ENCODE measurements at places on chromosomes 11 and 22. TPM values are rescaled to one million over a fixed set of nuclear protein-coding genes. Genes with fewer than 3 reads are reported as not detected.

Gene TRIM22
- 5.9 TPM for total RNA-seq

Gene PATE4
- total RNA-seq = not detected

Gene GRIK4
- 0.67 TPM for total RNA-seq

Gene ART1
- total RNA-seq = not detected

Gene C22orf31
- total RNA-seq = not detected

DNA sequence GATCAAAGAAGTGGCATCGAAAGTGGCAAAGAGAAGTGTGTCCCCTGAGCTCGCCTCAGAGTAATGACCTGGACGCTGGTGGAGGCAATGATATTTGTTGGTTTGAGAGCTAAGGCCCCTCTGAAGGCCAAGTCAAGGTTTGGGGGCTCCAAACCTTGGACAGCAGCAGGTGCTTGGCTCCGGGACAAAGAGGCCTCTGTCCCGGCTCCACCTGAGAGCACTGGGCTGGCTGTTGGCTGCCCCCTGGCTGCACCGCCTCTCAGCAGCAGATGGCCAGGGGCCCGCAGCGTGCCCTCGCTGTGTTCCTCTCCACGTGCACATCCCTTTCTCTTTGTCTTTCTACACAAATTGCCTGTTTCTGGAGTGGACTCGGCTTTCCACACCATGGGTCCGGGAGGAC, 301.3 kb downstream of the NTM start:
- DNase-seq = no peak

DNA sequence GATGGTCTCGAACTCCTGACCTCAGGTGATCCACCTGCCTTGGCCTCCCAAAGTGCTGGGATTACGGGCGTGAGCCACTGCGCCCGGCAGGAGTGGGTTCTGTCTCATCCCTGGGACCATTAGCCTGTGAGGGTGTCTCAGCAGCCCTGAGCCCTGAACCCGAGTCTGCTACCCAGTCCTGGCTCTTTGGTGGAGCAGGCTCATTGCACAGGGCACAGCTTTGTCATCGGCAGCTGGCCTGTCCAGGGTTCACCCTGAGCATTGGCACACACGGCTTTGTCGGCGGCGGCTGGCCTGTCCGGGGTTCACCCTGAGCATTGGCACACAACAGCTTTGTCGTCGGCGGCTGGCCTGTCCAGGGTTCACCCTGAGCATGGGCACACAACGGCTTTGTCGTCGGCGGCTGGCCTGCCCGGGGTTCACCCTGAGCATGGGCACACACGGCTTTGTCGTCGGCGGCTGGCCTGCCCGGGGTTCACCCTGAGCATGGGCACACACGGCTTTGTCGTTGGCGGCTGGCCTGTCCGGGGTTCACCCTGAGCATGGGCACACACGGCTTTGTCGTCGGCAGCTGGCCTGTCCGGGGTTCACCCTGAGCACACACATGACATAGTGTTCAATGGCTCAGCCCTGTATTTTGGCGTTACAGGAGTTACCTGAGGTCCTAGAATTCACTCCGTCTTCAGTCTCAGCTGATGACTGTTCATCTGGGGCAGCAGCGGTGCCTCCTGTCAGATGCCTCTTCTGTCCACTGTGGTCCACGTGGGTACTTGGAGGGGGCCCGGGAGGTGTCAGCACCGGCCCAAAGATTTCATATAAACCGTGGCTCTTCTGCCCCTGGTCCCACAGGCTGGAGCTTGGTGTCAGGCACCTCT, 1082.5 kb downstream of the BRD1 start:
- DNase-seq = peak; percentile 62

DNA sequence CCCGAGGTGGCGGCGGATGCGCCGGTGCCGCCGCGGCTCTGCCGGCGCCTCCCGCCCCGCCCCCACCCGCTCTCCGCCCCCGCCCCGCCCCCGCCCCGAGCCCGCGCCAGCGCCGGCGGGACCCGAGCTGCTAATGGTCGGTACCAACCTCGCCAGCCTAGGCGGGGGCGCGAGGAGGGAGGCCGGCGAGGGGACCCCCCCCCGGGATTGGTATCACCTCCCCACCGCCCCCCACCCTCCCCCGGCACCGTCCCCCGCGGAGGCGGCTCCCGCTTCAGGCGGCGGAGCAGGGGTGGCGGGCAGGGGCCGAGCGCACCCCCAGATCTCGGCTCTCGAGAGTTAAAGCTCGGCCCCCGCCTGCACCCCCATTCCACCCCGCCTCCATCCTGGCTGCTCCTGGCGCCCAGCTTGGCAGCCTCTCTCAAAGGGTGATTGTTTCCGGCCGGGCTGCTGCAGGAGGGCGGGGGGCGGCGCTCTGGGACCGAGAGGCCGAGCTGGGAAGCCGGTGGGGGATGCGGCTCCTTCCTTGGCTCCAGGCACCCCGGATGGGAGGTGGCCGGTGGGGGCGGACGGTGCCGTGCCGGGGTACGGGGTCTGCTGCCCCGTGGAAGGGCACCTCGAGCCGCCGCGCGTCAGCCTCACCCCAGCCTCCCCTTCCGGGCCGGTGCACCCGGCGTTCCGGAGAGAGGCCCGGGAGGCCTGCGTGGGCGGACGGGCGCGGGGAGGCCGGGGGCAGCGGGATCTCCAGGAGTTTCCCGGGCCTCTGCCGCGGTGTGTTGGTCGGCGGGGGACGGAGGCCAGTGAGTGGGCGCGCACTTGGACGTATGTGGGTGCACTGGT, at the start of gene B3GAT1:
B3GAT1 (minus strand) TSS at position 40 of the 840 bp plus-strand sequence. CDS start 24,583 bp downstream, outside the sequence.
- no peak for DNase-seq

DNA sequence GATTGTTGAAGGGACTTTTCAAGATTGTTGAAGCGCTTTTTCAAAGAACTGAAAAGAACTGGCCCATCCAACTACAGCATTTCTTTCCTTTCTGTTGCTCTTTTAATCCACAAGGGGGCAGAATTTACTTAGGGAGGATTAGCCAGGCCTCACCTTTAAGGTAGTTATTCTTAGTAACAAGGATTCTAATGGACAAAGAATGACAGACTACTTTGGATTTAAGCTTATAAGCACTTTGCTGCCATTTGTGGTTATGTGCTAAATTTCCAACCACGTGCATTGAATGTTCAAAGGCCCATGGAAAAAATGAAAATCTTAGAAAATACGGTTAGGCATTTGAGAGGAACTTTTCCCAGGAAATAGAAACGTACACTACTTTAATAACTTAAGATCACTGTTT, 49.5 kb upstream of the HSPA8 start:
- no peak for DNase-seq

DNA sequence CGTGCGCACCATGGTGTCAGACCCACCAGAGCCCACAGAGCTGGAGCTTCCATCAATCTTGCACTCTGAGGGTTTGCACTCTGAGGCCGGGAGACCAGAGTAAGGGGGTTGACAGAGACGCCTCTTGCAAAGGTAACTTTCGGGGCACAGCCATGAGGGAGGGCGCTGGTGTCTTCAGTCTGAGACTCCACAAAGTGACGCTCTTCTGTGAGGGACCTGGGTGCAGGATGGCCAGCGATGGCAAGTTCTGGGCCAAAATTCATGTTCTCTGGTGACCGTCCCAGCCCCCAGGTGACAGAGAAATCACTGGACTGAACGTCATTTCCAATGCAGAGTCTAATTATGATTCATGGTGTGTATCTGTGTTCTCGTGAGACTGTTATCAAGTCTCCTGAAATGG, 1395.2 kb downstream of the TBC1D22A start:
- peak; percentile 78 for DNase-seq

- DNase-seq = no peak
Measured at GRCh38 chr11:90803831-90804230, 581.0 kb upstream of the CHORDC1 start.

GRCh38 chr11:44729063-44729462, 2.3 kb downstream of the TSPAN18 start:
- no peak for DNase-seq

- DNase-seq = no peak
Measured at GRCh38 chr11:67269401-67270255, 3.4 kb downstream of the GRK2 start.

DNA sequence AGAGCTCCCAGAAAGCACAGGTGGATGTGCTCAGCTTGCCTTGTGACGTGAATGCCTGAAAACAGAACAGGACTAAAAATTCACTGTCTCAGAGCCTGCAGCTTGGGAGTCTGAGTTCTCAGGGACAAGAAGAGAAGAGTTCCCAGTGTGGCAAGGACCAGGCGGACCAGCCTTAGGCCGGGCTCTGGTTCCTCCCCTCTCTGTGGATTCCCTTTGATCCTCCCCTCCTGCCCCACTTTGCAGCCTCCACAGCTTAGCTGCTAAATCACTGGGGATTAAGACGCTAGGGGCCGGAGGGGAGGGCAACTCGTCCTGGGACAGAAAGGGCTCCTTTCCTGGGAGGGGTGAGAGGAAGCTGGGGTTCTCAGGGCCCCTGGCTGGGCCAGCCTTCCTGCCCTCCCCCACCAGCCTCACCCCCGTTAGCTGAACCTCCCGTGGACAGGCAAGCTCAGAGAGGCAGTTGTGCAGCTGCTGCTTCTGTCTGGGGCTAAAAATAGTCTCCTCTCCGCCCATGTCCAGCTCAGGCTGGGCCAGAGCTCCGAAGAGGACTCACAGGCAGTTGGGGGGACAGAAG, 29.9 kb upstream of the JAM3 start:
- DNase-seq = no peak

- no peak for DNase-seq
Measured at GRCh38 chr11:113960702-113961330, 14.1 kb upstream of the HTR3A start.

GRCh38 chr11:12448131-12448939, 71.0 kb downstream of the PARVA start:
- DNase-seq = no peak

GRCh38 chr11:85602526-85603213, 24.5 kb downstream of the DLG2 start:
- DNase-seq = no peak

DNA sequence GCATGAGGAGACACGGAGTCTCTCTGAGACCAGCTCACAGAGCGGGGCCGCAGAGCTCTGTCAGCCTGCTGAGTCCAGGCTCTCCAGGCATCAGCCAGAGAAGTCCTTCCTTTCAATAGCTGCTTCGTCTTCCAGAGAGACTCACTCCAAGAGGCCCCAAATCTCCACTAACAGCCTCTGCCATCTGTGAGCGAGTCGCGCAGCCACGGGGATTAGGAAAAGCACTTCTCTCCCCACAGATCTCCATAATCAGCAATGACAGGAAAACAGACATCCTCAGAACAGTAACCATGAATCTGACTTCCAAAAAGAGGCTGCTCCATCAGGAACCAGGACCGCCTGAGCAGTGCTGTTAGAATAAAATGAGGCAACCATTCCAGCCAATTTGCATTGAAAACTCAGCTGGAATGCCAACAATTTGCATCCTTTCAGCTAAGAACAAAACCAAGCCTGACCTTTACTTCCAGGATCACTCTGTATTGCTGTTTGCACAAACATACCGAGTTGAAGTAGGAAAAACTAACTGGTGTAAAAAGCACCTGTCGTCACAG, 65.4 kb downstream of the SMCO4 start:
- no peak for DNase-seq

- DNase-seq = no peak
Measured at GRCh38 chr11:130964058-130964792, 47.9 kb upstream of the SNX19 start.

DNA sequence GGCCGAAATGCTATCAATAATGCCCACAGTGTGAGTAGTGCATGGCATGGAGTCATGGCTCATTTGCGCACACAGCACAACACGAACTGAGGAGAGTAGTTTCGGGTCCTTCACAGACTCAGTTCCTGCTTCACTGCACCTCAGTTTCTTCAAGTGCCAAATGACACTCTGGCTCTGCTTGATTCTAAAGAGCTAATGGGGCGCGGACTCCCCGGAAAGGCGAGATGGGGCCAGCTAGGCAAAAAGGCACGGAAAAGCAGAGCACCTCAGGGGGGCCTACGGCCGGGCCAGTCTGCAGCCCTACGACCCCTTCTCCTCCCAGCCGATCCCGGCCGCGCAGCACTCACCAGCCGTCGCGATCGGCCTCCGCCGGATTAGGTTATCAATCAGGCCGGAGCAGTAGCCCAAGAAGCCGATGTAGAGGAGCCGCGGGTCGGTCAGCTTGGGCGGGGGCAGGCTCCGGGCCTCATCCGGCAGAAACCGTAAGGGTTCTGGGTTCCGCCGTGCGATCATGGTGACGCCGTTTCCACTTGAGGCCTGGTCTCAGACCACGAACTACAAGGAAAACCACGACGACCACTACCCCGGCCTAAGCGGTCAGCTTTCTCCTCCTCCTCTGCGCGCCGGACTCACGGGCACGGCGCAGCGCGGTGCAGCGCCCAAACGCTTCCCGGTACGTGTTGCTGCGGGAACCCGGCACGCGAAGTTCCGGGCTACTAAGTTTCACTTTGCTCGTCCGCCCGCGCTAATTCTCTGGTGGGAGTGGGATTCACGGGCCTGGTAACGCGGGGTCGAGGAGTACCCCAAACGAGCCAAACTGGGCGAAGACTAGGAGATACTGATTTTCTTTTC, at the start of gene NDUFC2:
NDUFC2 (minus strand) TSS at position 631 of the 852 bp plus-strand sequence; CDS start at position 513, 118 bp downstream.
- peak; percentile 63 for DNase-seq

DNA sequence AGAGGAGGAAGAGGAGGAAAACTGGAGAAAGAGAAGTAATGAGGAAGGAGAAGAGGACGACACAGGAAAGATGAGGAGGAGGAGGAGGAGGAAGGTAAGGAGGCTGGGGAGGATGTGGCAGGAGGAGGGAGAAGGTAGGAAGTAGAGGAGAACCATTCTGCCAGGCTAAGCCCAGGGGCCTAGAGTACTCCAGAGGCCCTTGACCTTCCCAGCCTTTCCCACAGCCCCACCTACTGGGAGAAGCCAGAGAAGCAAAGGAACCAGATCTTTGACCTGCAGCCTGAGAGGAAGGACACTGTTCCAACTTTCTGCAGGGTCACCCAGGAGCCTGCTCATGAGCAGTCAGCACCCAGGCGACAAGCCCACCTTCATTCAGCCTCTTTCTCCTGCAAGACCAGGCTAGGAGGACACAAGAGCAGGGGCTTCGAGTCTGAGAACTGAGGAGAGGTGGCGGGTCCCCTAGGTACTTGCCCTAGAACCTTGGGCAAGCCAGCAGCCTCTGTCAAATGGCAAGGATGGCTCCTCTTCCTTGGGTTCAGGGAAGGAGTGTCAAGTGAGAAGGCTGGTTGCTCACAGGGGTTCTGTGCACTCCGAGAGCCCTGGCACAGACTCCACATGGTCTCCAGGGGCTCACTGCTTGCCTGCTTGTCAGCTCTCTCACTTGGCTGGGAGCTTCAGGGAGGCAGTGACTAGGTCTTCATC, 27.9 kb upstream of the OAF start:
- peak; percentile 18 for DNase-seq

DNA sequence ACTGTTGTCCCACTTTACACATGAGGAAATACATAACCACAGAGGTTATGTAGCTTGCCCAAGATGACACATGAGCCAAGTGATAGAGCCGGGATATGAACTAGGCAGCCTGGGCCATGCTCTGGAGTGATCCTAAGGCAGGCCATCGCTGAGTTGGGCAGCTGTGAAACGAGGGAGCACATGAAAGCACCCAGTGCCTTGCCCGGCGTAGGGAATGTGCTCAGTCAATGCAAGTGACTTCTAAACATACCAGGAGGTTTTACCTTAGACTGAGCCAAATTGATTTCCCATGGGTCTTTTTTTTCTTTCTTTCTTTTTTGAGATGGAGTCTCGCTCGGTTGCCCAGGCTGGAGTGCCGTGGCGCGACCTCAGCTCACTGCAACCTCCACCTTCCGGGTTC, 10.5 kb downstream of the GRIK4 start:
- DNase-seq = no peak
